ENCODE measurements at places on chromosomes 7 and 10.

DNA sequence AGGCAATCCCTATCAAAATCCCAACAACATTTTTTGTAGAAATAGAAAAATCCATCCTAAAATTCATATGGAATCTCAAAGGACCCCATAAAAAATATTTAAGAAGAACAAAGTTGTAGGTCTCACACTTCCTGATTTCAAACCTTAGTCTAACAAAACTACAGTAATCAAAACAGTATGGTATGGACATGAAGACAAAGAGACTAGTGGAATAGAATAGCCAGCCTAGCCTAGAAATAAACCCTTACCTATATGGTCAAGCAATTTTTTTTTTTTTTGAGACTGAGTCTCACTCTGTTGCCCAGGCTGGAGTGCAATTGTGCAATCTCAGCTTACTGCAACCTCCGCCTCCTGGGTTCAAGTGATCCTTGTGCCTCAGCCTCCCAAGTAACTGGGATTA is 3.6 kb upstream of the TMEM120A start:
- DNase-seq: no peak

- peak; percentile 38 for DNase-seq
Measured at GRCh38 chr10:110207805-110208613, 604 bp downstream of the MXI1 start.

DNA sequence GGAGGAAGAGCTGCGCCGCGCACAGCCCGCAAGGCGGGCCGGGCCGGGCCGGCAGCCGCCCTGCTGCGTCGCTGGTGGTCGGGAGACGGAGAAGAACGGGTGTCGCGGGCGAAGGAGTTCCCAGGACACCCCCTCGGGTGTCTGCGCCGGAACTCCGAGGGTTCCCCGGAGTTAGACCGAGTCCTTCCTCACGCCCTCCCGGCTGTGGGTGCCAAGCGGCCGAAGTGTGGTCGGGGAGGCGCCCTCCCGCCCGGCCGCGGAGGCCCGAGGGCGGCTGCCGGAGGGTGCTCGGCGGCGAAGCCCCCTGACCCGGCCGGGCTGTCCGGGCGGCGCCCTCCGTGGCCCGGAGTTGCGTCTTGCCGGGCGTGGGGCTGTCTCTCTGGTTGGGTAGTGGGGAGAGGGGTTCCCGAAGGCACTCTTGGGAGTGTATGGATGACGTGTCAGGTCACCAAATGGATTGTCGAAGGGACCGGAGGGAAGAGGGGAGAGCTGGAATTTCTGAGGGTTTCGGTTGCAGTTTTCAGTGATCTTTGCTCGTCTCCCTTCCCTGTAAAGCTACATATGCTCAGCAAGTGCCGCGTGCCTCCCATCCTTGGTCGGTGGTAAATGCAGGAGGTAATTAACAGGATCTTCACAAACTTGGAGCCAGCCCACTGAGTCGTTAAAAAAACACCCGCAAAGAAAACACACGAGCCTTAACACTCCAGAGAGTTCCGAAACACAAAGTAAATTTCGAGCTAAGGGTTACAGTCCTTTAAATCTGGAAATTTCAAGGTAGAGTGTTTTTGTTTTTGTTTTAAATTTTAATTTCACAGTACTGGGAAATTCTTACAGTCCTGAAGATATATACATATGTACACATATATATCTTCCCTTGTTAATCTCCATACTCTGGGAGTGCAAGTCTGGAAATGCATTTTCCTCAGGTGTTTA is 871 bp downstream of the ST7 start:
- no peak for DNase-seq

GRCh38 chr10:74177140-74177677 is 26.2 kb downstream of the ADK start:
- peak; percentile 25 for DNase-seq

DNA sequence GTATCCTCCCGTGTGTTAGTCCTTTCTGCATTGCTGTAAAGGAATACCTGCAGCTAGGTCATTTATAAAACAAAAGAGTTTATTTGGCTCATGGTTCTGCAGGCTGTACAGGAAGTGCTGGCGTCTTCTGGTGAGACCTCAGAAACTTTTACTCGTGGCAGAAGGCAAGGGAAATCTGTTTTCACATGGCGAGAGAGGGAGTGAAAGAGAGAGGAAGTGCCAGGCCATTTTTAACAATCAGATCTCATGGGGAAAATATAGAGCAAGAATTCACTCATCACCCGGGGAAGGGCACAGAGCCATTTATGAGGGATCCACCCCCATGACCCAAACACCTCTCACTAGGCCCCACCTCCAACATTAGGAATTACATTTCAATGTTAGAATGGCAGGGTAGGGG is 952.2 kb downstream of the CNTNAP2 start:
- DNase-seq: no peak

GRCh38 chr7:89887489-89887888 is 266.8 kb upstream of the STEAP1 start:
- no peak for DNase-seq

DNA sequence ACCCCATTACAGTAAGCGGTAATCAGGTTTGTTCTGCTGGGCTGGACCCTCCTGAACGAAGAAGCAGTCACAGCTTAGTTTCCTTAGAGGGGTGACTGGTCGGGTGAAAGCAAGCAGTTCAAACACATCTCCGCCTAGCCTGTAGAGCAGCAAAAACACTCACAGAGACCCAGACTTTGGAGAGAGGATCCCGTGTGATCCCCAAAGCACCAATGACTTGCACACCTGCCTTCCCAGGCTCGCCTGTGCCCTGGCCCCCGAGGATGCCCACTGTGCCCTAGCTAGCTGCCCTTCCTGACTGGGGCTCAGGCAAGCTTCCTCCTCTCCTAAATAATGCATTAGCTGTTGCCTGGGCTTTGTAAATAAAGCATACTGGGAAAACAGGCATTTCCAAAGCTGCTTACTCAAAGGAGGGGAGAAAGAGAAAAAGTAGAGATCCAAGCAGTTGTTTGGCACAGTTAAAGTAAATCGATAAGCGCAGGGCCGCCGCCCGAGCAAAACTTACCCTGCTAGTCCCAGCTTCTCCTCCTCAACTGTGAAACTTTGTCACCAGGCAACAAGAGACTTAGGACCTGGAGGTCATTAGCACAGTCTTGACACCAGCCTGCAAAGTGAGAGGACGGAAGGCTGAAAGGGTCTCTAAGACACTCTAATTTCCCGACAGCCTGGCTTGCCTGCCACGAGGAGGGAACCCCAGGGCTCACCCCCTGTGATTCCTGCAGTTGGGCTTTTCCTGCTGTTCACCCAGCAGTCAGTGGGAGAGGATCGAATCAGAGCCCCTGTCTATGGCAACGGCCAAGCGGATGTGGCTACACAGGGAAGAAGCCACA is 4.8 kb downstream of the LRRC18 start:
- no peak for DNase-seq

DNA sequence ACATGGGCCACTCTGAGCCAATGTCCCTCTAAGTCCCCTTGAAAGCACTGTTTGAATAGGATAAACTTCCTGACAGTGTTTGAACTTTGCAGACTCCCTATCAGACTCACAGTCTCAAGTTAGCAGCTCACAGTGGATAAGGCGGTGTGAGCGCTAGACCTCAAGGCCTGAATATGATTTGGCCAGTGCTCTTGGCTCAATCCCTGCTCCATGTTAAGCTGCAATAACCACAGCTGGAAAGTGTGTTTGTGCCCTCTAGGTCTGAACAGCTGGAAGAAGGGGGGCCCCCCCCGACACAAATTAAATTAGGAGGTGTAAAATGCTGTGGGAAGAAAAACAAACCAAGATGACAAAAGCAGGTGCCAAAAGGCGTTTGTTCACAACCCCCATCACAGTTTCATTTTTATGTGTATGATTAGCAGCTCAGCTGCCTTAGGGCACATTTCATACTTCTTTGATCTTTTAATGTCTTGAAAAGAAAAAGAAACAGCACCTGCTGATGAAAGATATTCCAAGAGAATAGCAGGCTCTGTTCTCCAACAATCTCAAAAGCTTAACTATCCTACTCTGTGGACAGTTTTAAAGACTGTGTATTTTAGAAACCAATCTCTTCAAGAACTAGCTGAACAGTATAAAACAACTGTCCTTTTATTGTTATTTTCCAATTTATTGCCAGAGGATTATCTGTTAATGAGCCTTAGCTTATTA is 167.6 kb downstream of the SNX13 start:
- DNase-seq: no peak

- DNase-seq: no peak
Measured at GRCh38 chr7:129612112-129613015, 844 bp downstream of the NRF1 start.

DNA sequence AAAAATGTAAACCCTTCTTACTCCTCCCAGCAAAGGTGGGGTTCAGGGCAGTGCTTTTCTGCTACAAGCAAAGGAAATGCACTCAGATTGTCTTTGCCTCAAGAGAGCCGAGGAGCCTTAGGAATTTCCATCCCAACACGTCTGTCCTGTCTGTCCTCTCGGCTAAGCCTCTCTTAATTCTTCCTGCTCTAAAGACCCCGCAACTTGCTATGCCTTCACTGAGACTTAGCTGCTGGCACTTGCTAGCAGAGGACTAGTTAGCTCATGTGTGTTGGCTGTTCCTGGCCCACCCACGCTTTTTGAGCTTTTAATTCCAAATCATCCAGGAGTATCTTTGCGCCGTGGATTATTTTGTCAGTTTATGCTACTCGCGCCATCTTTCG is 481 bp upstream of the NPM3 start:
- no peak for DNase-seq

DNA sequence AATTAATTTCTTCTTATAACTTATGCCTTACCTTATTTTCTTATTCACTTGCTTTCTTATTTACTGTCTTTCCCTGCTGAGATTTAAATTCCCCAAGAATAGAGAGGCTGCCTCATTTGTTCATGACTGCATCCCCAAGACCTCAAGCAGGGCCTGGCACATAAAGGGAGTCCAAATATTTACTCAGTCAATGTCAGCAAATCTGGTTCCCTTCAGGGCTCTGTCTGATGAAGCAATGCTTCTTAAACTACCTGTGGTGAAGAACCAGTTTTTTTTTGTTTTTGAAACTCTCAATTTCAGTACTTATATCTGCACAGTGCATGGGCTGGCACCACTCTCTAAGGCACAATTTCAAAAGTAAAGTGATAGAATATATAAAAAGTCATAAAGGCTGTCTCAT is 4.7 kb downstream of the ZNF239 start:
- no peak for DNase-seq

GRCh38 chr7:50226669-50227068 is 77.8 kb upstream of the IKZF1 start:
- no peak for DNase-seq

GRCh38 chr7:95899919-95900513 is 127.7 kb downstream of the DYNC1I1 start:
- no peak for DNase-seq

GRCh38 chr10:33048223-33048622 is 90.2 kb upstream of the ITGB1 start:
- no peak for DNase-seq

- DNase-seq: no peak
Measured at GRCh38 chr7:22630069-22630468, 96.9 kb upstream of the IL6 start.

DNA sequence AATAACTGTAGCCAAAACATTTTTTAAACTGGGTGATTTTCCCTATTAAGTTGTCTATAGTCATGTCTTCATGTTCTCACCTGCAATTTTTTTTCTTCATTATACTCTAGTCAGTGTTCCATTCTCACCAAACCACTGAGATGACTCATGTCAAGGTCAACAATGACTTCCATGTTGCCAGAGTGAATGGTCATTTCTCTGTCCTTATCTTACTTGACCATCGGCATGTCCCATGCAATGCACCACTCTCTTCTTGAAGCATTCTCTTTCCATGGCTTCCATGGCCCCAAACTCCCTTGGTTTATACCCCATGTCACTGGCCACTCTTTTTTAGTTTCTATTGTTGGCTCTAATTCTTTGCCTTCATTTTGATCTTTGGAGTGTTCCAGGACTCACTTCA is 173.9 kb downstream of the PPP1R17 start:
- DNase-seq: no peak

- no peak for DNase-seq
Measured at GRCh38 chr7:15461576-15461975, 100.2 kb downstream of the AGMO start.
